ENCODE measurements at places on chromosomes 12 and 14.

GRCh38 chr12:32265456-32265855, 133.9 kb upstream of the FGD4 start:
- no peak for DNase-seq

GRCh38 chr14:105019861-105020814, 745 bp downstream of the CDCA4 start:
- peak; percentile 43 for DNase-seq

DNA sequence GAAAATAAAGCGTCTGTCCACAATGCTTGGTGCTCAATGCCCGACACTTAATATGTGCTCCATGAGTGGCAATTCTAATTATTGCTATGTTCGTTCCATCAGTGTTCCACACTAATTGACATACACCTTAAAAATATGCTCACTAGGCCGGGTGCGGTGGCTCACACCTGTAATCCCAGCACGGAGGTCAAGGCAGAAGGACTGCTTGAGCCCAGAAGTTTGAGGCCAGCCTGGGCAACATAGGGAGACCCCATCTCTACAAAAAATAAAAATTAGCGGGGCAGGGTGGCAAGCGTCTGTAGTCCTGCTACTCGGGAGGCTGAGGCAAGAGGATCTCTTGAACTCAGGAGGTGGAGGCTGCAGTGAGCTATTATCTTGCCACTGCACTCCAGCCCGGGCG, 635 bp upstream of the HECTD4 start:
- DNase-seq = no peak

DNA sequence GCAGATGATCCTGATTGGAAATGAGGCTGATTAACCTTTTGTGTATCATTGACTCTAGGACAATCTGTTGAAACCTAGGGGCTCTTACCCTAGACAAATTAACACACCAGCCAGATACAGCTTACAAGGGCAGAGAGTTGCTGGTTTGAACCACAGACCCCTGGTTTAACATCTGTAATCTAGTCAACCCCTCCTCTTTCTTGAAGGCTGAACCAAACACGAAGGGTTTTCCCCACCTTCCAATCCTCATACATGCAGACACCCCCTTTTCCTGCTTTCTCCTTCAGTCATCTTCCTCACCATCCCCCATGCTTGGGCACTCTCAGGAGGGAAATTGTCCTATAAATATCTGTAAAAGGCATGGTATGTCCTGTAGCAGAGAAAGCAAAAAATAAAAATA, 126.0 kb upstream of the HIF1A start:
- no peak for DNase-seq

- no peak for DNase-seq
Measured at GRCh38 chr14:37869633-37870032, 274.2 kb downstream of the TTC6 start.

DNA sequence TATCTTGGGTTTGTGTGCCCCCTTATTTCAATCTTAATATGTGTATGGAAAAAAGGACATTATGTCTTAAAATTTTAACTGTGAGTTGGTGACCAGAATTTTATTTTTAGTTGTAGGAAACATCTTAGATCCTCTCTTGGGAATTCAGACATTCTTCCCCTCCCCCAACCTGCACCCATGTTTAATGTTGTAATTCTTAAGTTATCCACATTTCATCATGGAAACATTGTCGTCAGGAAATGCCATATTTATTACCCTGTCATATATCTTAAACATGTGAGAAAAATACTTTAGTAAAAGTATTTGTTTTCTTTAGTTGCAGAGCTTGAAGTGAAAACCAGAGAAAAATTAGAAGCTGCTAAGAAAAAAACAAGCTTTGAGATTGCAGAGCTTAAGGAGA, 30.3 kb downstream of the YEATS4 start:
- DNase-seq = no peak

DNA sequence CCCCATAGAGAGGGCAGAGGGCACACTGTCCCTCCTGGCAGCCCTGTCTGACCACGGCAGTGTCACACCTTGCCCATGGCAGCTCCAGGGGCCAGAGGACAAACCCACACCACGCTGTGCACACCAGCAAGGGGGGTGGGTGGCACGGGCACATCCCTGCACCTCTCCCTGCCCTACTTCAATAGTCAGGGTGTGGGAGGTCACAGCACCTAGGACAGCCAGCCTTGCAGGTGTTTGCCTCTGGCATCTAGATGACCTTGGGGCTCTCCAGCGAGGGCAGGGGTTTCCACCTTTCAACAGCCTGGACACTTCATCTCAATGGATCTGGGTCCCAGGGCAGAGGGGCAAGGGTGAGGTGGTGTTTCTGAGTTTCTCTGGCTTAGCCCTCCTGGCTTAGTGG, 69.2 kb downstream of the LGMN start:
- DNase-seq = no peak

- no peak for DNase-seq
Measured at GRCh38 chr12:39467432-39467870, 24.5 kb upstream of the KIF21A start.

DNA sequence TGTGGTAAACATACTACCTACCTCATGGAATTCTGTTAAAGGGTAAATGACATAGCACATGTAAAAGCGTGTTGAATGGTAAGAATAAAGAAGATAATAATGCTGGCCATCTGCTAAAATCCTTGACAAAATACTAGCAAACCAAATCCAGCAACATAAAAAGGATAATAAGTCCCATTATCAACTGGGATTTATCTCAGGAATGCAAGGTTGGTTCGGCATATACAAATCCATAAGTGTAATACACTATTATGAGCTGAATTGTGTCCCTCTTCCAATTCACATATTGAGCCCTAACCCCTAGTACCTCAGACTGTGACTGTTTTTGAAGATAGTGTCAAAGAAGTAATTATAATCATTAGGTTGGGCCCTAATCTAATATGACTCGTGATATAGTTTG, 37.4 kb downstream of the YEATS4 start:
- DNase-seq = no peak

- DNase-seq = no peak
Measured at GRCh38 chr12:96015672-96016071, 19.5 kb upstream of the HAL start.

- DNase-seq = peak; percentile 37
Measured at GRCh38 chr12:24839268-24839791, 109.6 kb downstream of the BCAT1 start.

DNA sequence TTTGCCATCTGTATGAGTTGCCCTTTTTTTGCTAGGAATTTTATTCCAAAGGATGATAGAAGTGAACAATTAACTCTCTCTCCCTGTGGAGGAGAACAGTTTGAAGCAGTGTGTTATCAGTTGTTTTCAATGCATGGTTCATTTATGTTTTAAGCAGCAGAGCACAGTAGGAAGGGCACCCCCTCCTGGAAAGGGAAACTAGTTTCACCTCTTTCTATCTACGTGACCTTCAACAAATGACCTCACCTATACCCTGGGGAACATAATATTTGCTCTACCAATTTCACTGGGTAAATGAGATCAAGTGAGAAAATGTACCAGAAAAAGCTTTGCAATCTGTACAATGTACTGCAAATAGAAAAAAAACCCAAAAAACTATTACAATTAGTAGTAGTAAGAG, 5.4 kb upstream of the DCP1B start:
- DNase-seq = no peak

DNA sequence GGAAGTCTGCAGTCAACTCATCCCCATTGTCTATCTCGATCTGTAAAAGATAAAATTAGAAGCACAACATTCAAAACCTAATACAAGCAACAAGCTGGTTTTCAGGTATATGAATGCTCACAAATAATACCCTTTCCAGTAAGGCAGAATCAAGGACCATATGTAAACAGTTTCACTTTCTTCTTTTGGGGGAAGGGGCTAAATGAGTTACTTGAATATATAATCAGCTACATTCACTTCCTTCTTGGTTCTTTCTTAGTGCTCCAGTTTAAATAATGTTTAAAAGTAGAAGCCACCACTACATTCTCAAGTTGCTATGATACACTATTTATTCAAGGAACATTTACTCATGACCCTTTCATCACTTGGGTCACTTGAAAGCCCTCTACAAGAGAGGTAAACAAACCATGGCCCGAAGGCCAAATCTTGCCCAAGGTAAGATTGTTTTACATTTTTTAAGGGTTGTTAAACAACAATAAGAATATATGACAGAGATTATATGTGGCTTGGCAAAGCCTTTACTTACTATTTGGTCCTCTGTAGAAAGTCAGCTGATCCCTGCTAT, 10.3 kb downstream of the TWF1 start:
- DNase-seq = no peak

DNA sequence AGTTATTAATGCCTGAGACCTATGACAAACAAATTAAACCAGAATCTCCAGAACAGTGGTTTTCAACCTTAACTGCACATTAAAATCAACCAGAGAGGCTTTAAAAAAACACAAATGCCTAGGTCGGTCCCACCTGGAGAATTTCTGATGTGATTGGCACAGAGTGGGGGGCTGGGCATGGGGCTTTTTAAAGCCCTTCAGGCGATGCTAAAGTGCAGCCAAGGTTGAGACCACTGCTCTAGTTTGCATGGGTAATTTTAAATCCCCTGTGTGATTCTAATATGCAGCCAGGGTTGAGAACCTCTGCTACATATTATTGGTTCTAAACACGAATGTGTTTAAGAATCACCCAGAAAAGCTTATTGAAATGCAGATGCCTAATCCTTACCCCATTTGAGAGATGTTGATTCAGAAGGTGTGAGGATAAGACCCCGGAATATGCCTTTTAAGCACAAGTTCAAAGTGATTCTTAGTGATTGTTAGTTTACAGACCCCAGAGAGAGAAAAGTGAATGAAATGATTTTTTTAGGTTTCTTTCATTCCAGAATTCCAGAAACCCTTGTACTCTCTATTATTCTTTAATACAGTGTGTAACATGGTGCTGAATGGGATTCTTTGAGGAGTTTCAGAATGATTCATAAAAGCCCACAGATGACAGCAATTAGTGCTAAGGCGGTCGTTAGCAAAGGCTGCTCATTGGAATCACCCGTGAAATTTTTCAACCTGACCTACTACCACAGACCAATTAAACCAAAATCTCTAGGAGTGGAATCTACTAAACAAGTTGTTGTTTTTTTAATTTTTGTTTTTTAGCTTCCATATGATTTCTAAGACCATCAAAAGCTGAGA, 44.9 kb downstream of the LIN7A start:
- no peak for DNase-seq

- no peak for DNase-seq
Measured at GRCh38 chr14:58814466-58814865, 176.7 kb downstream of the DACT1 start.

GRCh38 chr12:117030187-117030900, 68.9 kb downstream of the TESC start:
- no peak for DNase-seq

GRCh38 chr12:34290381-34290995, 268.2 kb downstream of the ALG10 start:
- DNase-seq = no peak

- DNase-seq = peak; percentile 84
Measured at GRCh38 chr14:94173885-94174603, at the start of gene PPP4R4. TSS of gene PPP4R4 (plus strand) at chr14:94174322. CDS start at chr14:94174466, 144 bp downstream.

GRCh38 chr12:29499235-29499634, 1.7 kb upstream of the OVCH1 start:
- no peak for DNase-seq

DNA sequence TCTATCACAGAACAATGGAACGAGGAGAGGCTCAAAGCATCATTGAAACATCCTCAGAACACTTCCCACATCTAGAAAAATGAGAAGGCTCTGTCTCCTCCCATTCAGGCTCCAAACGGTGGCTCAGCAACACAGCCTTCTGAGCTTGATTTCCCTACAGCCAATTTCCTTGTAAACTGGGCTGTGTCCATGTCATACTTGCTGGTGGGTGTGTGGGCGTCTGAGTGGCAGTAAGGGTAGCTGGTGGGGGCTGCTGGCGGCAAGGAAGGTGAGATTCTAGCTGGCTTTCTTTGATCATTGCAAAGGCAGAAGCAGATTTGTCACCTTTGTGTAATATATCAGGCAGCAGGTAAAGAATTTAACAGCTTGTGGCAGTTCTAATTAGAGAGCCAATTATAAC, 163.7 kb downstream of the CALM1 start:
- DNase-seq = no peak

DNA sequence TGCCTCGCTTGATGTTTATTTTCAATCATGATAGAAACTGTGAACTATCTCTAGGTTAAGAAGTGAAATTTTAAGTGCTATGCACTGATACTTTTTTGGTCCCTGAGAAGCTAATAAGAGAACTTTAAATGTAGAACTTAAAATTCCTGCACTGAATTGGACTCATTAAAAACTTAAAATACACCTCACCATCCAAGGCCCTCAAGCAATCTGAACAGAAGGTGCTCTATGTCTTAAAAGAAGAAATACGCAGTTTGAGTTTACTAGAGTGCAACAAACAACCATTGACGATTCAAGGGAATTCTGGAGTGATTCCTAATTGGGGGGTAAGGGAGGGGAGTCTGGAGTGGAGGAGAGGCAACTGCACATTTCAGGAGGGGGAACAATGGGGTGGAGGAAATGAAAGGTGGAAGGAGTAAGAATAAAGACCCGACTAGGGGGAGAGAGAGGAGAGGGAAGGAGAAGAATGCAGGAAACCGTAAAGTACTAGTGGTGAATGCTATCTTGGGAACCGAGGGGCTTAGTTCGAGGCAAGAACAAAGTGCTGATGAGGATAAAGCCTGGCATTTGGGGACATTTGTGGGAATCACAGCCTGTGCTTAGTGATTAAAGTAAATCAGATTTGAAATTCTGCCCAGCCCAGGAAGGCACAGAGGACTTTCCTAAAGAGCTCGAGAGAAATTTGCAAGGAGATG, 389.7 kb downstream of the AACS start:
- DNase-seq = no peak
